ENCODE measurements at places on chromosomes 11 and 22.

- H3K4me3 ChIP-seq = no peak overlapping the region
- no peaks in the 10 kb centered on the region for H3K4me1 ChIP-seq
- no peak for DNase-seq
- H3K27ac ChIP-seq = no peak overlapping the region
Observed at GRCh38 chr11:73833067-73833466, 43.6 kb downstream of the COA4 start.

DNA sequence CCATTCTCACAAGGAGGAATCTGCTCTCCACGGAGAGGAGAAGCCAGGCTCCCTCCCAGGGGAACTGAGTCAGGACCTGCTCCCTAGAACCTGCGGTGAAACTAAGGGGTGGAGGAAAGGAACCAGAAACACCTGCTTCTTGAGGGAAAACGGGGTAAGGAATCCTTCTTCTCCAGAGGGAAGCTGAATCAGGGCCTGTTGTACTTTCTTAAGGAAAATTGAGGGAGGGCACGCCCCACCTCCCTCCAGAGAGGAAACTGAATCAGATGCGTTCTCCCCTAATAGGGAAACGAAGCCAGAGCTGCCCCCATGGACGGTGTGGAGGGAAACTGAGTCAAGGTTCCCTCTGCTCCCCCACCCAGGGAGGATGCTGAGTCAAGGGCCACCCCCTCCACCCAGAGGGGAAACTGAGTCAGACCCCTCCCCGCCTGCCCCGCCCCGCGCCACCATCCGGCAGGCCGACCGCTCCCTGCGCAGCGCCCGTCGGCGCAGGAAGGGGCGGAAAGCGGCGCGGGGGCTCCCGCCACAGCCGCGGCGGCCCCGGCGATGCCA is 393 bp downstream of the RELA start:
- peaks cover 44% of the 10 kb centered on the region for H3K36me3 ChIP-seq
- peak overlapping the region; percentile 97 for H3K27ac ChIP-seq
- no peak for DNase-seq
- H3K4me1 ChIP-seq = peaks cover 30% of the 10 kb centered on the region
- H3K27me3 ChIP-seq = no peaks in the 10 kb centered on the region

DNA sequence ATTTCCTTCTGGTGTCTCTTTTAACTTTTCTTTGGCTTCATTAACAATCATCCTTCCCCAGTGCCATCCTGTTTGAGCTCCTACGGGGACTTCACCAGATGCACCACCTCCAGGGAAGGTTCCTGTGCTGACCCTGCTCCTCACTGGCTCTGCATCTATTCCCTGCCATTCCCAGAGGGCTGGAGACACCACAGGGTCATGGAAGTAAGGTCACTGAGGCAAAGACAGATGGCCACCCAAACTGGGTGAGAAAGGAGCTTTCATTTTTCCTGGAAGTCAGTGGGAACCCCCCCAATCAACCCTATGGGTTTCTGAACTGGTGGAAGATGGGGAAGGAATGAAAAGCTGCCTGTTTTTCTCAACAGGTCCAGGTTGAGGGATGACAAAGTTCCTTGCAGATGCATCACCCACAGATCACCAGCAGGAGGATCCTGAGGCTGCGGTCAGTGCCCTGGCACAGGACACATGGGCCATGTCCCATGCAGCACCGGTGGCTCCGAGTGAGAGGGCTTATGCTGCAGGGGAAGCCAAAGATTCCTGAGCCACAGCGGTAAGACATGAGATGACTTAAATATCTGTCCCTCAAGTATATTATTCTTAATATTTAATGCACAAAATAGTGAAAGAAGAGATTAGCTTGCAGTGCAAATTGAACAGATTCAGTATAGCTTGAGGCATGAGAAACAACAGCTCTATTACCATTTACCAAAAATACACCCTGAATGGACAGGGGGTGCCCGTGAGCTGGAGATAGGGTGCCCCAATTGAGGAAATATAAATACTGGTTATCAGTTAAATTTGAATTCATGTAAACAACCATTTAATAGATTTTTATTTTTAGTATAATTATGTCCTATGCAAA is 73.0 kb upstream of the VPREB1 start:
- H3K36me3 ChIP-seq = no peaks in the 10 kb centered on the region
- no peak overlapping the region for H3K4me3 ChIP-seq
- DNase-seq = no peak
- H3K27ac ChIP-seq = no peak overlapping the region
- H3K27me3 ChIP-seq = no peaks in the 10 kb centered on the region
- no peaks in the 10 kb centered on the region for H3K4me1 ChIP-seq

- H3K4me3 ChIP-seq = no peak overlapping the region
- no peaks in the 10 kb centered on the region for H3K4me1 ChIP-seq
- no peaks in the 10 kb centered on the region for H3K27me3 ChIP-seq
- no peak overlapping the region for H3K27ac ChIP-seq
Observed at GRCh38 chr11:86369668-86370067, 5.0 kb upstream of the CCDC81 start.

- no peak overlapping the region for H3K4me3 ChIP-seq
- no peak overlapping the region for H3K27ac ChIP-seq
- H3K4me1 ChIP-seq = no peaks in the 10 kb centered on the region
Observed at GRCh38 chr11:98180921-98181320, 839.8 kb upstream of the CNTN5 start.

DNA sequence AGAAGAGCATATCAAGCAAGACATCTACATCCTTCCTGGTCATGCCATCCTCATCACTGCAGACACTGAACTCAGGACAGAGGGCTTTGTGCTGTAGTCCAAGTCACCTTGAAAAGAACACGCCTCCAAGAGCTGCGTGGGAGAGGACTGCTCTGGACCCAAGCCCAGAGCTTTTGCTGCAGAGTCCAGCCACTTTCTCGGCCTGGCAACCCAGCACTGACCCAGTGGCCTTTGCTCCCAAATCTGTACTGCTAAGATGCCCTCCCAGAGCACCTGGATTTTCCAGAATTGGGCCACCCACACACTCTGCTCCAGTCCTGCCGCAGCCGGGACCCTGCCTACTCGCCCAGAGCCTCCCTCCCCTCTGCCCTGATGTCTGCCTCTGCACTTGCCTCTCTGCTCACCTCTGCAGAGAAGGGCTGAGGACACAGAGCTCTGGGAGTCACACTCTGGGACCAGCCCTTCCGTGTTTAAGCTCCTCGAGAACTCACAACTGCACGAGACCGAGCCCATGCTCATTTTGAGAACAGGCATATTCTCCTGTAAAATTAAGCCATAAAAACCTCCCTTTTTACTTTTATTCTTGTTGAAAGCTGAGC is 83.8 kb upstream of the CSNK2A3 start:
- no peaks in the 10 kb centered on the region for H3K27me3 ChIP-seq
- DNase-seq = no peak
- H3K4me3 ChIP-seq = no peak overlapping the region
- H3K27ac ChIP-seq = no peak overlapping the region
- peaks cover 15% of the 10 kb centered on the region for H3K4me1 ChIP-seq

All from esophagus squamous epithelium (tissue), 5 donors.